CD14-positive monocyte (primary cell): ENCODE measurements at places on chromosomes 3 and 15. TPM values are rescaled to one million over a fixed set of nuclear protein-coding genes. Genes with fewer than 3 reads are reported as not detected.

GRCh38 chr15:61018953-61019352 lies 210.1 kb downstream of the RORA start:
- DNase-seq: no peak

DNA sequence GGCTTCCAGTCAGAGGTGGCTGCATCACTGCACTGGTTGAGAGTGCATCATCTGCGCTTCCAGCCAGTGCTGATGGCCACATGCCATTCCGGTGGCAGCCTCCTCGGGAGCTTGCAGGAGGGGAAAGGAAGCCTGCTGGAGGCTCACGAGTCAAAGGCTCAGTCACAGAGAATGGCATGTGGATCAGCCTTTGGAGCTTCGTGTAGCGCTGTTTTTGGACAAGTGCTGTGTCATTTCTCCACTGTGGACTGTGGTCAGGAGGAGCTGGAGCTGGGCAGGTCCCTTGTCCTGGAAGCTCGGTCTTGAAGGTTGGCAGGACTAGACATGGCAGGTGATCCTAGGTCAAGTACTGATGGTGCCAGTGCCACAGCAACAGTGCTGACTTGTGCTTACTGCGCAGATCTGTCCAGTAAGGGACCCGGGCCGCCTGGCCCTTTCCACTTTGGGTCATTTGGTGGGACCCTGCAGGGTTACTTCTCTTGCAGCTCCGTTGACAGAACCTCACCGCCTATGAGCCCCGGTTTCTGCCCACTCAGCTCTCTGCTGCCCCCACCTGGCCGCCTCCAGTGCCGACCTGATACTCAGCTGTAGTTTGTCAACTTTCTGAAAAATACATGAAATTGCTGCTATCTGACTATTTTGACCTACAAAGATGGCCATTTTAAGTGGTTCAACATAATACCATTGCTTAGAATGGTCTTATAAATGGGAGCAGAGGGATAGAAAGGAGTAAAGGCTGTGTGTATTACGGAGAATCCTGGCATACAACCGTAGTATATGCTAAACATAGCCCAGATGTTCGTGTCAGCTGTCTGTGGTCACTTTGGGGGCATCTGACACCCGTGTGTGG lies 27.6 kb upstream of the TRPM1 start:
- peak; percentile 64 for DNase-seq

Gene KLHL25
- 0.40 TPM for polyA plus RNA-seq

GRCh38 chr3:50364573-50365079 lies 5.3 kb upstream of the TMEM115 start:
- DNase-seq: no peak

Gene NDN
- 4.3 TPM for polyA plus RNA-seq

DNA sequence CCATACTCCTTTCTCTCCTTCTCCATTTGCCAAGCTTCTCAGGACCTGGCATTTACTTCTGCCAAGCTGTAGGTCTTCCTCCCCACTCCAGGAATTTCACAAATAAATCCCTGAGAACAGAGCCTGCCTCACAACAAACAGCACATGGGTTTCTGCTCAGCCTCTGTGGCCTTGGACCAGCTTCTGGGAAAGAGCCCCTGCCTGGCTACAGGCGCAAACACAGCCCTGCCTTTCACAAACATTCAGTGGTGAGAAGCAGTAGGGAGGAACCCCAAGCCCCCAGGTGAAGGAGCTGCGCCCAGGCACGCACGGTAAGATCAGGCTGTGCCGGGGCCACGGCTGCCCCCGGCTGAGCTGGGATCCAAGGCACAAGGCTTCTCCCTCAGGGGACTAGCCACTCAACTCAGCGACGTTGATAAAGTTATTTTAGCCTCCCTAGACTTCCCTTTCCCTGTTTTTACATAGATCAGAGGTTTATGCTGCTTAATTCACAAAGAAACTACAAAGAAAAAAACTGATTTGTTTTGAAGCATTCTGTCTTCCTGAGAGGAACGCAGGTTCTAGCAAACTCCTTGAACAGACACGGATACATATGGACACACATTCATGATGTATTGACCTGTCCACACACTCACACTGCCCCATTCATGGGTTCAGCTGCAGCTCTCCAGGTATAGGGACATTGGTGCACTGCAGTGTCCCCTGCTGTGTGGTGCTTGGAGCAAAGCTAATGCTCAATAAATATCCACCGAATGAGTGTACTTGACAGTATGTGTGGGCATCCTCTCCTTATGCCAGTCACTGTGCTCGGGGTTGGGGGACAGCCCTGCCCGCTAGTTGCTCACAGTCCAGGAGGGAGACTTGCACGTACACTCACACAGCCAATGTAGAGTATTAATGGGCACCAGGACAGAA lies 25.4 kb downstream of the HES1 start:
- no peak for DNase-seq

DNA sequence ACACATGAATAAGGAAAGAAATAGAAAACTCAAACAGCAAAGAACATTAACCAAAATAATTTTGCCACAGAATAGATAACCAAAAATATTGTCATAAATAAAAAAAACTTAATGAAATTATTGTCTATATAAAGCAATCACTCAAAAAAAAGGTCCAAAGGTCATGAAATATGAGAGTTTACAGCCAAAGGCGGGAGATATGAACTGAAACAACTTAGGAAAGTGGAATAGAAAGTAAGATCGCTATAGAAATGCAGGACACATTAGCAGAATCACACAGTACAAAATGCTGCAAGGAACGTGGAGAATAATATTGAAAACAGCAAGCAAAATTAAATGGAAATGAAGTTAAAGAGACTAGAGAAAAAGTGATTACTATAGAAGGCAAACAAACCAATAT lies 375.0 kb upstream of the ARHGEF26 start:
- no peak for DNase-seq

Gene CLRN1
- not detected for polyA plus RNA-seq

GRCh38 chr3:175484666-175485065 lies 625.5 kb downstream of the NAALADL2 start:
- DNase-seq: no peak

GRCh38 chr3:57279685-57280084 lies 12.8 kb downstream of the ASB14 start:
- DNase-seq: no peak

Gene AGTR1
- not detected in 2 replicates for polyA plus RNA-seq

Gene MEX3B
- polyA plus RNA-seq: 2.6 and 4.7 TPM in 2 replicates

- no peak for DNase-seq
Observed at GRCh38 chr3:72318504-72319193, 529.6 kb downstream of the SHQ1 start.

Gene LYZL4
- not detected for polyA plus RNA-seq

Gene ADIPOQ
- polyA plus RNA-seq: not detected in 2 replicates

DNA sequence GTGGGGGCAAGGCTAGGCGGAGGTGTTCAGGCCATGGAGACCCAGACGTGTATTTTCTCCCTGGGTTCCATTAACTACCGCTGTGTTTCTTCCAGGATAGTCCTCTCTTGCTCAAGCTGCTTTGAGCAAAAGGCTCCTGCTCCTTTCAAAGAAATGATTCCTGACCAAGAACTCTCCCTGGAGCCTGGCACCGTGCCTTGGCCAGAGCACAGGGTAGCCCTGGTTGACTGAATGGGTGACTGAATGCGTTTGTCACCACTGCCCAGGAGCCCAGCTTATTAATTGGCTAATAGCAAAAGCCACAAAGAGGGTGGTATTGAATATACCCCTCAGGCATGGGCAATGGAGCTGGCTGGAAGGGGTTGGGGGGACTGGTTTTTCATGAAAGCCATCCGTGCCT lies 13.9 kb downstream of the RASGRF1 start:
- DNase-seq: no peak

DNA sequence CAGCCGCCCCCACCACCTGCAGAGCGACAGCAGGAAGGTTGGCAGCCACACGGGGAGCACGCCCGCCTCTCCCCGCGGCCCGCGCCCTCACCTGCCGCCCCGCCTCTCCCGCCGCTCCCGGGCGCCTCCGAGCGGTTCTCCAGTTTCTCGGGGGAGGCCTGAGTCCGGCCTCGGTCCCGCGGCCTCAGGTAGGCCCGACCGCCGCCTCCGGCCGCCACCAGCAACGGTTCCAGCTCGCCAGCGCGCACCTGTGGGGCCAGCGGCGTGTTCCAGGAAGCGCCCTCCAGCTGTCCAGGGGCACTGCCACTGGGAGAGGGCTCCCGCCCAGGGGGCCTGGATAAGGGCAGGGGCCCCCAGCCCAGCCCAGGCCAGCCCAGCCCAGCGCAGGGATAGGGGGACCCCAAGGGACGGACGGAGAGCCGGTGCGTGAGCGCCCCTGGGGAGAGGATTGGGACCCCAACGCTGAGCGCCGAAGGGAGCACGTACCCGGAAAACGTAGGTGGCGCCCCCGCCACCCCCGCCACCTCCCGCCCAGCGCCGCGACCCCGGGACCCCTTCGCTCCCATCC lies 2.2 kb downstream of the LTK start:
- no peak for DNase-seq
